ENCODE measurements at places on chromosomes 1 and 21.

DNA sequence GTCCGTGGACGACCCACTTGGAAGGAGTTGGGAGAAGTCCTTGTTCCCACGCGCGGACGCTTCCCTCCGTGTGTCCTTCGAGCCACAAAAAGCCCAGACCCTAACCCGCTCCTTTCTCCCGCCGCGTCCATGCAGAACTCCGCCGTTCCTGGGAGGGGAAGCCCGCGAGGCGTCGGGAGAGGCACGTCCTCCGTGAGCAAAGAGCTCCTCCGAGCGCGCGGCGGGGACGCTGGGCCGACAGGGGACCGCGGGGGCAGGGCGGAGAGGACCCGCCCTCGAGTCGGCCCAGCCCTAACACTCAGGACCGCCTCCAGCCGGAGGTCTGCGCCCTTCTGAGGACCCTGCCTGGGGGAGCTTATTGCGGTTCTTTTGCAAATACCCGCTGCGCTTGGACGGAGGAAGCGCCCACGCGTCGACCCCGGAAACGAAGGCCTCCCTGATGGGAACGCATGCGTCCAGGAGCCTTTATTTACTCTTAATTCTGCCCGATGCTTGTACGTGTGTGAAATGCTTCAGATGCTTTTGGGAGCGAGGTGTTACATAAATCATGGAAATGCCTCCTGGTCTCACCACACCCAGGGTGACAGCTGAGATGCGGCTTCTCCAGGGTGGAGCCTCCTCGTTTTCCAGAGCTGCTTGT is 32.4 kb downstream of the PRMT2 start:
- no peak for DNase-seq

- no peak for DNase-seq
These were observed 348.7 kb downstream of the PAPPA2 start for GRCh38 chr1:176811511-176812288.

GRCh38 chr21:34819357-34819999 is 150.7 kb downstream of the CLIC6 start:
- no peak for DNase-seq

GRCh38 chr1:114152508-114153260 is 985 bp downstream of the SYT6 start:
- DNase-seq, result peak; percentile 11

GRCh38 chr1:21849909-21850576 is 38.0 kb downstream of the LDLRAD2 start:
- DNase-seq, result no peak

DNA sequence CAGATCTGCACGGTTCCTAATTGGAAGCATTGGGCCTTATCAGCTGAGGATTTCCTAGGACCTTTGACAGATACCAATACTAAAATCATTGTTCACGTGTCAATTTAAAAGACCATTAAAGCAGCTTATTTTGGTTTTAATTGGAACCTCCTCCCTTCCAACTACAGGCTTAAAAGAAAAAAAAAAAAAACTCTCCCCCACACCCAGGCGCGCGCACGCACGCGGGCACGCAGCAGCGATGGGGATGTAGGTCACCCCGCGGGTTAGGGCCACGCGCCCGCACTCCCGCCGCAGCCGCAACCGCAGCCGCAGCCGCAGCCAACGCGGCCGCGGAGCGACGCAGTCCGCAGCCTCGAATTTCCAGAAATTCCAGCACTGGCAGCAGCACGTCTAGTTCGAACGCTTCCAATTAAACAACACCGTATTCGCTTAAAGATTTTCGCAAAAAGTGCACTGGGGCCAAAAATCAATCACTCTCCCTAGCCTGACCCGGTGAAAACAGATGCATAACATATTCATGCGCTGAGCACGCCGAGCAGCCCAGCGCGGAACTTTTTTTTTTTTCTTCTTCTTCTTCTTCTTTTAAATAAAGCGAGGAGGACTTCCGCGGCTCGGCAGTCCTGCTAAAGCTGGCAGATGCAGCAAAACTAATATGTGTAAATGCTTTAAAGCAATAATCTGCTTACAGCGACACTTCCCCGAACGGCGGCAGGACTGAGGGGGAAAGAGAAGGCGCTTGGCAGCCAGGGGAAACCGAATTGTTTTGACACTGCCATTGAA is 13.3 kb upstream of the BARHL2 start:
- no peak for DNase-seq

GRCh38 chr1:93448983-93449804 is 1.3 kb downstream of the FNBP1L start:
- no peak for DNase-seq

DNA sequence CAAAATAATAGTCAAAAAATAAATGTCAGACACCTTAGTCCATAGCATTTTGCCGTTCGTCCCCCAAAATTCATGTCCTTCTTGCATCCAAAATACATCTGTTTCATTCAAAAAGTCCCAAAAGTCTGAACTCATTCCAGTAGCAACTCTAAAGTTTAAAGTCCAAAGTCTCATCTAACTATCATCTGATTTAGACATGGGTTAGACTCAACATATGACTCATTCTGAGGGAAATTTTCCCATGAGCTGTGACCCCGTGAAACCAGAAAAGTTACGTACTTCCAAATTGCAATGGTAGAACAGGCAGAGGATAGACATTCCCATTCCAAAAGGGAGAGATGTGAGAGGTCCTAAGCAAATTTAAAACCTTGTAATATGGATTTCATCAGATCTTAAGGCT is 48.6 kb upstream of the CACHD1 start:
- DNase-seq, result no peak

DNA sequence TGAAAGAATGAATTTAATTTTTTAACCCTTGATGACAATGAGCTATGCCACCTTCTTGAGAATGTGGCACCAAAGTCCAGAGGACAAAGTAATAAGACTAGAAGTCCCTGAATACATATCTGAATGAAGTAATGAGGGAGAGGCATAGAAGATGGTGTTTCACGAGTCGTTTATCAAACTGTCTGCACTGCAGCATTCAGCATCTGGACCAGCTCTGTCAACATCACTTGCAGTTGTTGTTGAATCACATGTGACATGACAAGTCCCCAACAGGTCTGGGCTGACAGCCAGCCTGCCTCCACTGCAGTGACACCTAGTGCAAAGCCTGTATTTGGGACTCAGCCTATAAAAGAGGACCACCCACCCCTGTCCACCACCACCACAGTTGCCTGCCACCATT is 17.3 kb upstream of the GALNT2 start:
- DNase-seq, result no peak

DNA sequence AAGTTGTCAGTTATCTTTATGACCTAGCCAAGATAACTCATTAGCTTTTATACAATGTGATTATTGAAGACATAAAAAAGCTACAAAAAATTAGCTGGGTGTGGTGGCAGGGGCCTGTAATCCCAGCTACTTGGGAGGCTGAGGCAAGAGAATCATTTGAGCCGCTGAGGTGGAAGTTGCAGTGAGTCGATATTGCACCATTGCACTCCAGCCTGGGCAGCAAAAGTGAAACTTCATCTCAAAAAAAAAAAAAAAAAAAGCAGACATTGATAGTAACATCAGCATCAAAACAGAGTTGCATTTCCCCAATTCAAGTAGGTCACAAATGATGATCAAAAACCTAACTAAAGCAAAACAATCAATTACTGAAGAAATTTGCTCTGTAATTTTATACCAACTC is 191.4 kb downstream of the PTGER3 start:
- DNase-seq, result no peak

DNA sequence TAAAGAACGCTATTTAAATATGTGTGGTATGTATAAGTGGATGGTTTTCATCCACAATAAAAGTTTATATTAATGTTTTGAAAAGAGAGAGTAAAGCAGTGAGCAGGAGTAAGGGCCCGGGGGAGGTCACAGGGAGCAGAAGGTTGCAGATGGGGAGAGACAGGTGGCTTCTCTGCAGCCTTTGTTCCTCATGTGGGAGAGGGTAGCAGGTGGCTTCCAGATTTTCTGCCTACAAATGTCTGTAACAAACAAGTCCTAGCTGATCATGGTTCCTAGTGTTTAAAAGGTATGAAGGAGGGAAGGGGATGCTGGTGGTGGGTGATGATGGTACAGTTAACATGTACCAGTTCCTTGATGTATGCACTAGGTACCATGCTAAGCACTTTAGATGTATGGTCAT is 18.8 kb downstream of the QSOX1 start:
- no peak for DNase-seq

DNA sequence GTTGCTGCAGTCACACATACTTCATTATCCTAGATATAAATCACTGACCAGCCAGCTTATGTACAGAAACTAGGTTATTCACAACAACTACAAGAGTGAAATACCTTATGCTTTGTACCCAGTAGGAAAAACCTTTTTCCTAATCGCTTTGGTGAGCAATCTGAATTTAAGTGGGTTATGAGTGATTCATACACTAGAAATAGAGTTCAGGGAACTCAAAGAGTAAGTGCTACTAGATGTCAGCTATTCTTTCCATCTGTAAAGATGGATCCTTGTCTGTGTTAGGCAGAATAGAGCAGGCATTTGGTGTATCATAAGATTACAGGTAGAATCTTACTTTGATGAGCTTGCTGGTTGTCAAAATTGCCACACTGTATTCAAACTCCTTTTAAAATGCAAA is 101.9 kb downstream of the ZNF644 start:
- no peak for DNase-seq

DNA sequence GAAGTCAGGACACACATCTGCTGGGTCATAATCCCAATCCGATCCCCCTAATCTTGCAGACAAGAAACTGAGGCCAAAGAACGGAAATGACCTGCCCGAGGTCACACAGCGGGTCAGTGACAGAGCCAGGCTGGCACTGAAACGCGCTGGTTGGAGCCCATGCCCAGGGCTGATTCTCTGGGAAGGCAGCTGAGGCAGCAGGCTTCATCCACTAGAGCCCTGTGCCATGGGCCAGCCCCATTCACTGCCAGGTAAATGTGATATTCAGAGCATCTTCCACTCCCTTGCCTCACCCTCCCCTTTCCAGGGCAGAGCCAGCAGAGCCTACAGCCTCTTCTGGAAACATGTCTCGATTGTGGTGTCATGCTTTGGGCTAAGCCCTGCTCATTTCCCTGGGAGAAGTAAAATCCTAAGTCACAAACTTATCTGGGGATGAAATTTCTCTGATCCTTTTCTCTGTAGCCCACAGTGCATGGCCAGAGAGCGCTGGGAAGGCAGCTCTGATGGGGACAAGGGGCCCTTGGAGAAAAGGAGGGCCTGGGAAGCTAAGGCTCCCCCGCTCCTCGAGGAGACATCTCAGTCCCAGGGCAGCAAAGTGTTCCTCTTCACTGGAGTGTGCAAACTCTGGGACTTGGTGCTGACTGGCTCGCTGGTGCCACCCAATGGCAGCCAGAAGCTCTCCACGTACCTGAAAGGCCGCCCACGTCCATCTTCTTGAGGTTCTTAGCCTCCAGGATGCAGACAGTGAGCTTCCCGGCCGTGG is 110.4 kb downstream of the SYT2 start:
- DNase-seq, result no peak

- DNase-seq, result no peak
These were observed 95.0 kb downstream of the CDC42BPA start for GRCh38 chr1:227223171-227223806.

DNA sequence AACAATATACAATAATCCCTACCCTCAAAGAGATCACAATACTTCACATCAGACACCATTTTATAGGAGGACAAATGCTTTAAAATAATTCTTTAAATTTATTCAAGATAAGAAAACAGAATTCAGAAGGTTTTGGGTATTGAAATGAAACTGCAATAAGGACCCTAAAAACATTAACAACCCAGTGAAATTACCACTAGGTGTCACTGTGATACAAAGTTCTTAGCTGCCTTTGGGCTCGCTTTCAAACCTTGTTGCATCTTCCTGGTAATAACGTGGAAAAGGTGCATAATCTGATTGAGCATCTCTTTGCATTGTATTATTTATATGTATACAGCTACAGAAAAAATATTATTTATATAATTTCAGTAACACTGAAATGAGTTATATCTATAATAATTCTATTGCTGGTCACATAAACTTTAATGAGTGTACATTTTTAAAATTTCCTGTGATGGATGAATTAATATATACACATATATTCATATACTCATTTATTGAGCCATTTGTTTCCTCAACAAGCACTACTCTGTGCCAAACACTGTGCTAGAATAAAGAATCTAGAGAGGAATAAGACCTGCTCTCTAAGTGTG is 185.2 kb downstream of the FAF1 start:
- peak; percentile 29 for DNase-seq

DNA sequence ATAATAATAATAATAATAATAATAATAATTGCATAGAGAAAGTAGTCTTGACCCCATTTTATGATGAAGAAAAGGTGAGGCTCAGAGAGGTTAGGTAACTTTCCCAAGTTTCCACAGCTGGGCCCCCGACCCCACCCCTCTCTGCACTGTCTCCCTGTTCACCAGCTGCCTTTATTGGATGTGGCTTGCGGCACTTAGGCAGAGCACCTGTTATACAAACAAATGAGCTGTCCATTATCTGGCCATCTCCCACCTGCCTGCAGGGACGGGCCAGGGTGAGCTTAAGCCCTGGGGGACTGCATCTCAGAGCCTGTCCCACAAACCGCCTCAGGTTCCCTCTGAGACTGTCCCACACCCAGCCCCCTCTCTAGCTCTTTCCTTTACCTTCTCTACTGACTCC is 10.1 kb upstream of the EFNA1 start:
- DNase-seq, result no peak

GRCh38 chr1:245079021-245079609 is 75.7 kb upstream of the KIF26B start:
- DNase-seq, result peak; percentile 28

- DNase-seq, result no peak
These were observed 24.1 kb upstream of the MPZL1 start for GRCh38 chr1:167697667-167698141.

DNA sequence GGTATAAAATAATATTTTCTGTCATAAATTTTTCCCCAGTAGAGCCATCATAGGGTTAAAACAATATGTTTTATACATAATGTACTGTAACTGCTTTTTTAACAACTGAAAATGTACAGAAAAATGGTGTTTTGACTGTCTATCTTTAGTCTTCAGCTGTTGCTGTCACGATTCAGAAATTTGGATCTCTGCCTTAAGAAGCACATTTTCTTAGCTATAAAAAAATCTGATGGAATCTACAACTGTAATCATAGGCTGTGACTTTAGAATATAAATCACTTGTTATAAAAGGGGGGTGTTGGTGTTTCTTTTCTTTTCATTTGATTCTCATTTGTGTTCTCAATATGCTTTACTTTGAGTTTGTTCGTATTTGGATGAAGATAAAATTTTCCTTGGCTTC is 187.5 kb downstream of the PDE4B start:
- no peak for DNase-seq

DNA sequence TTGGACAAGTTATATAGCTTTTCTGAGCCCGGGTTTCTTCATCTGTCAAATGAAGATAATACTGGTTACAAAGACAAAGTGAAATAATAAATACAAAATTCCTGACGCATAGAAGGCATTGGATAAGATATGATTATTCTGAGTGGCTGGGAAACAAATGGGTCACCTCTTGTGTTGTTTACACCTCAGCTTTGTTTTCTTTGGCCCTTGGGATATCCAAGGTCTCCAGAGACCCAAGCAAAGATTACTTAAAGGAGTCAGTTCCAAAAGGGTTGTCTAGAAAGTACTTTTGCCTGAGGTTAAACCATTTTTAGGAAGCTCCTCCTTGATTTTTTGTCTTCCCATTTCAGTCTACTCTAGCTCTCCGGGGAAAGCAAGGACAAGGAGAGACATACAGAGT is 9.7 kb downstream of the KHDRBS1 start:
- no peak for DNase-seq

- no peak for DNase-seq
These were observed 35.6 kb upstream of the ID3 start for GRCh38 chr1:23594927-23595353.

Data from GM04504 (cell line).